ENCODE measurements at places on chromosomes 1 and 21. TPM values are rescaled to one million over a fixed set of nuclear protein-coding genes. Genes with fewer than 3 reads are reported as not detected.

DNA sequence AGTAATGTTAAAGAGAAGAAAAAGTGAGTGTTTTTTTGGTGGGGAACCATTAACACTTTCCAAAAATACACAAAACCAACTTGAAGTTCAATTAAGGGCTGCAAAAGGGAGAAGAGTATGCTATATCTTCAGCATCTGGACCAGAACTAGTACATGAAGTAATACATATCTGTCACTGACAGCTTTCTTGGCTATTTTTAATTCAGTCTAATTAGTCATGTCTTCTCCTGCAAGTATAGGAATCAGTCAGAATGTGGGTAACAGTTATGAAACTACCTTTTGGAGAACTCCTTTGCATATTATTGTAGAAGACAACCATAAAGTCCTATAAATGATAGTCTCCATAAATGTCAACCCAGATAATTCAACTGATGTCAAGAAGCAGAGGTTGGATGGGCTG, 901.2 kb downstream of the TTLL7 start:
- no peak for DNase-seq

DNA sequence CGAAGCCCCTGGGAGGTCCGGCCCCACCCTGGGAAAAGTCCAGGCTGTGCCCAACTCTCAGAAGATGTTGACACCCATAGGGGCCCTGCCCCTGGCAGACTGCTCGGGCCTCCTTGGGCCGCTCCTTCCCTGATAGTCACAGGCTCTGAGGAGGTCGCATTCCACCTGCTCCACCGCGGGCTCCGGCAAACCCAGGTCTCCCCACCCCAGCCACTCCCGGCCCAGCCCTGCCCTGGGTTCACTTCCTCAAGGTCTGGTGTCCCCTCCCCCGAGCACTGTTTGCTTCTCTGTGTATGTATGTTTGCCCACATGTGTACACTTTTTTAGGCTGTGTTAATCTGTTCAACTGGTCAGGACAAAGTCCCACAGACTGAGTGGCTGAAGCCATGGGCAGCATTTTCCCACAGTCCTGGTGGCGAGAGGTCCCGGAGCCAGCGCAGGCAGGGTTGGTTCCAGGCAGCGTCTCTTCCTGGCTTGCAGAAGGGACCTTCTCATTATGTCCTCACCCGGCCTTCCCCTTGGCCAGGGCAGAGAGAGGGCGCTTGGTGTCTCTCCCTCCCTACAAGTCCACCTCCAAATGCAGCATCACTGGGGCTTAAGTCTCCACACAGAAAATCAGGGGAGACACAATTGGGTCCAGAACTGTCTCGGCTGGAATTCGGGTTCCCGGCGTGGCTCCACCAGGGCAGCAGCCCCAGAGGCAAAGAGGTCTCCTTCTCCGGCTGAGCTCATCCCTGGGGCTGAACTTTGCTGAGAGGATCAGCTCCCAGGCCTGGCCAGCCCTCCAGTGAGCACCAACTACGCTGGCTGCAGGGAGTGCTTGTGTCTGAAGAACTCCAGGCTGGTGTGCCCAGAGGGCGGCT, 10.5 kb upstream of the PRXL2B start:
- no peak for DNase-seq

- DNase-seq = no peak
Observed at GRCh38 chr1:92315766-92316599, 17.1 kb downstream of the RPAP2 start.

DNA sequence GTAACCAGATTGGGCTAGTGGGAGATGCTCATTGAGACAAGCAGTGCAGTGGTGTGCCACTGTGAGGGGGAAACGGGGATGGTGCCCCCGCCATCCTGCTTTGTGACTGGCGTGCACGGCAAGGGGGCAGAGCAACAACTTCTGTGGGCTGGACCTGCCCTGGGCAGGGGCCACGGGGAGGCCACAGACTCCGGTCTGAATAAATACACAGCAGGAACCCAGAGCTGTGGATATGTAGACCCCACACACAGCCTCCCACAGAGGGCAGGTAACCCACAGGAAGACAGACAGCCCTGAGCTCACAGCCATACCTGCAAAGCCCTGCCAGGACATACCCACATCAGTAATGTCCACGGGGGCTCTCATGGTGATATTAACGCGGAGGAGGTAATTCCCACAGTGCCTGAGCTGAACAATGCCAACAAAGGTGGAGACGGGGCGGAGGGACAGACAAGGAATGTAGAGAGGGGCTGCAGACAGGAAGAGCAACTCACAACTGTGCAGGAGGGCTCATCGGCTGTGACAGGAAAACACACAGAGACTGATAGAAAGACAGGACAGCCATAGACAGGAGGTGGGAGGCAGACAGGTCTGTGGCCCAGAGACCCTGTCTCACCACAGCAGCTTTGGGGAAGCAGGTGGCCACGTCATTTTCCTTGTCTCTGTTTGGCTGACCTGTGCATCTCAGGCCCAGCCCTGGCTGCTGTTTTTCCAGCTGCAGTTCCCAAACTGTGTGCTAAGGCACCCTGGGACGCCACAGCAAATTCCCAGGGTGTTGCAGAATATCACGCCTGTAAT, 4.9 kb upstream of the WNT3A start:
- DNase-seq = no peak

GNPAT gene
- total RNA-seq = 40.6 TPM

GRCh38 chr1:45669379-45669778, 17.0 kb downstream of the GPBP1L1 start:
- no peak for DNase-seq
